NAMALWA (cell line): ENCODE measurements at places on chromosomes 3 and 15.

DNA sequence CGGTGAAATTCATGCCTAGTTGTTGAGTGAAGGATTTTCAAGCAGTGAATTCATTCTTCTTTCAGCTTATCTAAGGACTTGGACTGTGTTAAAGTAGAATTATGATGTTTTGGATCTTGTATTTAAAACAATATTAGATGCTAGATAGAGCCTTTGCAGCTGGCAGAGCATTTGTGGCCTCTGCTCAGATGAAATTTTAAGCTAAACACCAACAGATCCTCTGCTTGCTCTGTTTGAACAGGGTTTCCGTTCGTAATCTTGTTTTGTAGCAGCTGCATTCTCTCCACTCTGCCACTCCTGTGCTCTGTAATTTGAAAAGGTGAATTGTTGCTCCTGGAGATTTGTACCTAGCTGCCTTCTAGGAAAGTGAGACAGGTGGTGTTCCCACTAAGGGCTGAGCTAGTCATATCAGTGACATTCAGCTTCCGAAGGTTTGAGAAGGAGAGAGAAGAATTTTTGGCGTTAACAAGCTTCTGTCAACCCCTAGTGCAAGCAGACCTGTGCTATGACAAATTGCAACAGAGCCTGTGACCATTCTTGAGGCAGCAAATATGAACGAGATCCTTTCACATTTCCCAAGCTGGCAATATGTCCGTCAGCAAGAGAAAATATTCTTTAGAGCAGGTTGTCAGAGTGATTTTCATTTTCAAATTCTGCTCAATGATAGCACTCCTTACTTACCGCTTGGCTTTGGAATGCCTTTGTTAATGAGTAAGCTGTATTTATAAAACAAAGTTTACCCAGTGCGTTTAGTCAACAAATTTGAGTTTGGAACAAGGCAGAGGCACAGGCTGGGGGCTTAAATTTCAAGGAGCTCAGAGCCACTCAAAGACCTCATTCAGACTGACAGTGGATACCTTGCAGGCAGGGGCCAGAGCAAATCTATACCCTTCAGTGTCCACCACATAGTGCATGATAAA is 5.3 kb downstream of the CHST2 start:
- peak; percentile 40 for DNase-seq

- DNase-seq, result peak; percentile 60
These were observed 171.4 kb downstream of the NSUN3 start for GRCh38 chr3:94234177-94234788.

GRCh38 chr3:101377209-101377608 is 56.8 kb upstream of the IMPG2 start:
- DNase-seq, result no peak

DNA sequence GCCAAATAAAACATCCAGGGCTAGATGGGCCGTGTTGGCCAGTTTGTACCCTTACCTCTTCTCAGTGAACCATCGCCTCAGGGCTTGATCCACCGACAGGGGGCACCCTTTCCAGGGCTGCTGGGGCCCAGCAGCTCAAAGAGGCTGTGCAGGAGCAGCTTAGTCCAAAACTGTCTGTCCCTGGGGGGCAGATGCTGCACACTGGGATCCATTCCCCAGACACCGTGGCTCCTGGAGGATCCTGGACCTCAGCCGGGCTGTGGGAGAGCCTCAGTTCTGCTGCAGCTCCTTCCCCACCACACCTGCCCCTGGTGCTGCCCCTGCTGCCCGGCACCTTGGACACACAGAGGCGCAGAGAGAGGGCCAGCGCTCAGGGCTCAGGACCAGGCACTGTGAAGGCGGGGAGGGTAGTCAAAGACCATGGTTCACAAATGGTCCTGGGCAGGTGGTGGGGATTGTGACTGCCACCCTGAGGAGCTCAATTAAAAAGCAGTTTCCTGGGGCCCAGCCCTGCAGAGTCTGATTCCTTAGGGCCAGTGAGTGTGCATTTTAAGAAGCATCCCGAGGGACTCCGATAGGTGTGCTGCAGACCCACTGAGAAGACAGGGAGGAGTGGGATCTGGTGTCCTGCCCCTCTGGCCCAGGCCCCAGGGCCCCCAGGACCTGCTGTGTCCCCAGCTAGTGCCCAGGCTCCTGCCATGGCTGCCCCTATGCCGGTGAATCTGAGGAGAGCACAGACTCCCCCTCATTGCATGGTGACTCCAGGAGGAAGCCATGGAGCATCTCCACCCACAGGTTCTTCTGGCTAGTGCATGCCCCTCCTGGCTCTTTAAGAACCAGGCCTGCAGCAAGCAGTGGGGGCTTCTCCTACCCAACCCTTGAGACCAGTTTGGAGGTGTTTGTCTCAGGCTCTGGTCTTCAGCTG is 86.5 kb upstream of the PRR20G start:
- peak; percentile 34 for DNase-seq

DNA sequence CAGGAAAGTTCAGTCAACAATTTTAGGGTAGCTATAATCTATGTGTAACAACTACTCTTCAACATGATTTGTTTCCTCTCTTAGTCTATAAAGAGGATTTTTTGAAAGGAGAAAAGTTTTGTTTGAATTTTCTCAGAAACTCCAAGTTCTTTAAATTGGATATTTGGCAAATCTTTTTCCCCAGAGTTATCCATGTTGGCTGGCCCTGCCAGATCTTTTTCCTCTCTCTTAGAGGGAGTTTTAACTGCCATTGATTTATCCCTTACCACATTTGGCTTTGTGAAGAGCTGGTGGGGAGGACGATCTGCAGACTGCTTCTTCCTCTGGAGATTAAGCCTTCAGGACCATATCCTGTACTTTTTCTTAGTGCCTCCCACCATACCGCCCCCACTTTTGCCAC is 64.9 kb upstream of the ROPN1 start:
- no peak for DNase-seq

GRCh38 chr3:171620825-171621434 is 160.7 kb upstream of the TNIK start:
- DNase-seq, result no peak

- DNase-seq, result no peak
These were observed 9.7 kb upstream of the TATDN2 start for GRCh38 chr3:10238345-10239183.

DNA sequence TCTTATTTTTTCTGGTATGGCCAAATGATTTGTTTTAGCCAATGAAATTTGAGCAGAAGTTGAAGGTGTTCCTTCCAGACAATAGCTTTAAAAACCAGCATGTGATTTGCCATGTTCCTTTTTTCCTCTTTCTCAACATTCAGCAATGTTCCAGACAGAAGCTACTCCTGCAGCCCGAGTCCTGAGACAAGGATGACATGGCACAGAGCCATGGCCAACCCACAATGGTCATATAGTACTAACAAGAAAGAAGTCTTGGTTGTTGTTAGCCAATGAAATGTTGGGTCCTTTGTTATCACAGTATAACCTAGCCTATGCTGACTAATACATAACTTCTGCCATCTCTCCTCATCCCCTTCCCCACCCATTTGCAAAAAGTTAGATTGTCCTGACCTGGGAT is 211.1 kb upstream of the STT3B start:
- DNase-seq, result no peak

DNA sequence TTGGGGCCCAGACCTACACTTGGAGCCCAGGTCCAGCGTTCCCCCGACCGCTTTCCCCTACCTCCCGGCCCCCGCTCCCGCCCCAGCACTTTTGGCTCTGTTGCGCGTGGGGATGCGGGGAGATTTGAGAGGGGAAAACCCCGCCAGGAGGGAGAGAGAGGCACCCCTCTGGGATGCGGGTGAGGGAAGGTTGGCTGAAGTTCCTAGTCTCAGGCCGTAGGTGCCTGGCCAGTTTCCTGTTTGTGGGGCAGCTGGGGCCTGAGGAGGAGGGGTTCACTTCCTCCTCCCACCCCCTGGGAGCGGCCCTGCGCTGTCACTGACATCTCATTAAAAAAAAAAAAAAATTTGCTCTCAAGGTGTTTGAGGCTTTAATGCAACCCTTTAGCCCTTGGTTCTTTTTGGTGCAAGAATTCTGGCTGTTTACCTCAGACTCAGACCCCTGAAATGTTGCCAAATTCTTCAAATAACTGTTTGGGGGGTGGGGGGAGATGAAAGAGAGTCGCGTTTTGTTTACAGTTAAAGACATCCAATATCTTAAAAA is 2.6 kb downstream of the FAM43A start:
- peak; percentile 84 for DNase-seq

- no peak for DNase-seq
These were observed 31.1 kb downstream of the SGO1 start for GRCh38 chr3:20154928-20155327.

DNA sequence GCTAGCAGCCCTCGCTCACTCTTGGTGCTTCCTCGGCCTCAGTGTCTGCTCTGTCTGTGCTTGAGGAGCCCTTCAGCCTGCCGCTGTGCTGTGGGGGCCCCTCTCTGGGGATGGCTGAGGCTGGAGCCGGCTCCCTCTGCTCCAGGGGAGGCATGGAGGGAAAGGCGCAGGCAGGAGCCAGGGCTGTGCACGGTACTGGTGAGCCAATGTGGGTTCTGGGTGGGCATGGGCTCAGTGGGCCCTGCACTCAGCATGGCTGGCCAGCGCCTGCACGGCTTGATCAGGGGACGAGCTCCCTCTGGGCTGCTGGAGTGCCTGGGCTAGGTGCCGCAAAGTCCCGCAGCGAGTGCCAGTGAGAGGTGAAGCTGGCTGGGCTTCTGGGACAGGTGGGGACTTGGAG is 260.0 kb downstream of the SI start:
- no peak for DNase-seq

- DNase-seq, result no peak
These were observed 399.6 kb upstream of the TBL1XR1 start for GRCh38 chr3:177596816-177597271.

DNA sequence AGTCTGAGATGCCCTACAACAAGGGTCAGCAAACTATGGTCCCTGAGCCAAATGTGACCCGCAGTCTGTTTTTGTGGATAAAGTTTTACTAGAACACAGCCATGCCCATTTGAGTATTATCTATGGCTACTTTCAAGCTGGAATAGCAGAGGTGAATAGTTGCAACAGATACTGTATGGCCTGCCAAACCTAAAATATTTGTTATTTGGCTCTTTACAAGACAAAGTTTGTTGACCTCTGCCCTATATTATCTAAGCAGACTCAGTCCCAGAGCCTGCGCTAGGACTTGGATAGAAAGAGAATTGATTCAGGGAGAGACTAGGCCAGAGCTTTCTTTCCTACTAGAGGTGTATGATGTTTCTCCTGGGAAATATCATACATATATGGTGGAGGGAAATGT is 81.7 kb upstream of the NMNAT3 start:
- DNase-seq, result no peak

GRCh38 chr3:138786788-138787271 is 47.9 kb downstream of the PIK3CB start:
- DNase-seq, result no peak

DNA sequence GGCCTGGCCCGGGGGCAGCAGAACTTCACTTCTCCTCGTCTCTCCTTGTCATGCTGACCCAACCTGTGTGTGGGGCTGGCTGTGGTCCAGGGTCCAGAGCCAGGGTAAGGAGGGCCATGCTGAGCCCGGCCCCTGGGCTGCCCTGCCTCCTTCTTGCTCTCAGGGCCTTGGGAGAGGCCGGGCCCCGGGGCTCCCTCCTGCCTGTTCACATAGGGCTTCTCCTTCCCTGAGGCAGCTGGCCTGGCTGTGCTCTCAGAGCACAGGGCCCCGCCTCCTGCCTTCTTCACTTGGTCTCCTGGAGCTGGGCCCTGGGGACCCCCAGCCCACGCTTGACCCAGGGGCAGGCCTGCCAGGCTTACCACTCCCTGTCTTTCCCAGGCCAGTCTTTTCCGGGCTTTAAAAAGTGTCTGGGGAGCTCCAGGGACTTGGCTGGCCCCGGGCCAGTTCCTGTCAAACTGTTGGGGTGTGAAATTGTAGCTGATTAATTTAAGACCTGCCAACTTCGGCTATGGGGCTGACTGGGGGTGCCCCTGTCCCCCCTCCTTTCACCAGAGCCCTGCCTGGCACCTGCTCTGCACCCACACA is 11.8 kb downstream of the PLXNA1 start:
- DNase-seq, result no peak

DNA sequence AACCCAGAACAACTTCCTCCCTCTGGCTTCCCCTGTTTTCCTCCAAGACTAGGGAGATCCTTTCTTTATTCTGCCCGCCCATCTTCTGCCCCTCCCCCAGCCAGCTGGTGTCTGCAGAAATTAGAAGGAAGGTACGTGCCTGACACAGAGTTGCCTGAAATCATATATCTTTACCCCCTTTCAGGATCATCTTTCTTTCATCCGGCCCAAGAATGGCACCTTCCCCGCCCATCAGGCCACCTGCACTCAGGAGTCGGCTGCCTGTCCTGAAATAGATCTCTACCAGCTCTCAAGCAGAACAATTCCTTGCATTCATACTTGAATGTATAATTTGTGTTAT is 133.7 kb downstream of the VGLL4 start:
- DNase-seq, result no peak

- no peak for DNase-seq
These were observed 14.1 kb downstream of the GPD1L start for GRCh38 chr3:32120471-32120870.
